Retina (tissue), 1 donor: ENCODE measurements at places on chromosomes 16 and 17.

GRCh38 chr17:48132385-48132784 is 24.8 kb downstream of the SNX11 start:
- DNase-seq = no peak

DNA sequence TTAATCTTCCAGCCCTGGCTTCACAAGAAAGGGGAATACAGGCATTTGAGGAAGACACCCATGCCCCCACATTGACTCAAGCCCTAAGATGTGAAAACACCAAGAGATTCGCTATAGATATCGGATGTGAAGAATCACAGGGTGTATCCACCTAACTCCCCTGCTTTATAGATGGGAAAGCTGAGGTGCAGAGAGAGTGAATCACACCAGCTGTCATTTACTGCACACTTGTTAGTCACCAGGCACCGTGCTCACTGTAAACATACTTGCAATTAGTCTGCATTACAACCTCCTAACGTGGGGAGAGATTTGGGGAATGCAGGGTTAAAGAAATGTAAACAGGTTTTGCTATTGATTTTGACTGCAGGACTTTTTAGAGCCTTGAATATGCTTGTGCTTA is 325.5 kb downstream of the C16orf95 start:
- DNase-seq = no peak

DNA sequence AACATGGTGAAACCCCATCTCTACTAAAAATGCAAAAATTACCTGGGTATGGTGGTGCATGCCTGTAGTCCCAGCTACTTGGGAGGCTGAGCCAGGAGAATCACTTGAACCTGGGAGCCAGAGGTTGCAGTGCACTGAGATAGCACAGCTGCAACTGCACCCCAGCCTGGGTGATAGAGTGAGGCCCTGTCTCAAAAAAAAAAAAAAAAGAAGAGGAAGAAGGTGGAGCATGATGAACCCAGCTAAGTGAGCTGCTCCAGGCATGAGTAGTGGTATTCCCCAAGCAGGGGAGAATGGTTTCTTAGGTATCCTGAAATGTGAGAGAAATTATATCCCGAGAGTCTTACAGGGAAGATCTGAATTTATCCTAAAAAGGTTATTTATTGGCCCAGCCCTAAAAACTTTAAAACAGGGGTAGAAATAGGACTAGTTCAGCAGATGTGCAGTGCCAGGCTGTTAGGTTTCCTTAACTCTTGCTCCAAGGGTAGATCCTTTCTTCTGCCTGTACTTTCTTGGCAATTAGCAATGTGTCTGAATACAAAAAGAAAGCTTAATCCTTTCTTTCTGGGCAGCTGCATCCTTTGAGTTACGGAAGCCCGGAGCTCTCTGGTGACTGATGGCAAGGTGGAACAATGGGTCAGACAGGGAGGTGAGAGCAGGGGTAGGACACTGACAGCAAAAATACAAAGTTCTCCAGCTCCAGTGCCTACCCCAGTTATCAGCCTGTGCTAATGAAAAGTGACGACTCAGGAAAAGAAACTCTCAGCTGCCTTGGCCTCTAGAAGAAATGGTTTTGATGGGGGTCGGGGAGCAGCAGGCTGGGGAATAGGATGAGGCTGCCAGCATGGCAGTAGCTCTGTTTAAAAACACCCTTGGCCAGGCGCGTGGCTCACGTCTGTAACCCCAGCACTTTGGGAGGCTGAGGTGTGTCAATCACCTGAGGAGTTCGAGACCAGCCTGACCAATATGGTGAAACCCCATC is 36.5 kb upstream of the TOB1 start:
- peak; percentile 53 for DNase-seq

- DNase-seq = no peak
These were observed 21.9 kb downstream of the GSG1L start for GRCh38 chr16:28041615-28042014.

DNA sequence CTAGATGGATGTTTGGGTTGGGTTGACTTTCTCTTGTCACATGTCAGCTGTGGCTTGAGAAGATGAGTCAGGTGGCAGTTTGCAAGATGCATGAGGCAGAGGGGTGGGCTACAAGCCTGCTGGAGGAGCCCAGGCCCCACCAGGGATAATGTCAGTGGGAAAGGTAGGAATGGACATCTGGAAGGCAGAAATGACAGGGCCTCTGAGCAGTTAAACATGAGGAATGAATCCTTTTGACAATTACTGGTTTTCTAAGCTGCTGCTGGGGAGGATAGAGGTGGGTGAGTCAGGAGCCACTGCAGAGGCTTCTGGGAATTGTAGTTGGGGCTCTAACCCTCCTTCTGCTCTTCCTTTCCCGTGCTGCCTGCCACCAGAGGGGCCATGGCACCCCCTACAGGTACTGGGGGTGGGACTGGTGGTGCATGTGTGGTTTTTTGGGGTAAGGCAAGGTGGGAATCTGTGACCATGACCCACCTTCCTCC is 15.7 kb downstream of the SLC52A1 start:
- DNase-seq = no peak

DNA sequence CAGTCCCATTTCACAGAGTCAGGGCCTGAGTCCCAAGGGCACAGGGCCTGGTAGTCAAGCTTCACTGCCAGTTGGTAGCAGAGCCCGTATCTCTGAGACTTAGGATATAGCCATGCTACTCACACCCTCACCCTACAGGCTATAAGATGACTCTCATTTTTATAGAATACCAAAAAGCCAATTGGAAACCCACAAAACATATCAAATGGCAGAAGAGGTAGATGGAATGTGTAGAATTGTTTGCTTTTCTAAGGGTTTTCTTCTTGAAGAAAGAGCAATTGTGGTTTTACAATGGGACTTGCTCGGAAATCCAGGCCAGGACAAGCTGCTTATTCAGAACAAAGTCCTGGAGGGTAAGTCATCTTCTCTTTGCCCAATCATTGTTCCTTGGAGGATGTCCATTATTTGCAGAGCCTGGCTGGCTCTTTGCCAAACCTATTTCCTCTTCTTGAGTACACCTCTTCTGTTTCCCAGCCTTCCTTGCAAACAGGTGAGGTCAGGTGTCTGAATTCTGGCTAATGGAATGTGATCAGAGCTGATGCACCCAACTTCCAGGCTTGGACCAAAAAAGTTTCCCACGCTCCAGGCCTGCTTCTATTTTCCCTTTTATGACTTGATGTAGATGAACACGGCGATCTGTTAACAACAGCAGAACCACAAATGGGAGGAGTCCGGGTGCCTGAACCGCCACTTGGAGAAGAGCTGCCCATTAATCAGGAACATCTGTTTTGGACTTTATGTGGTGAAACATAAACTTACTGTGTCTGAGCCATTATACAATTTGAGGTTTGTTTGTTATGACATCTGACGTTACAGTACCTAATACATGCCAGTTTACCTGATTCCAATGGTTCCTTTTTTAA is 16.9 kb upstream of the CCL22 start:
- no peak for DNase-seq

DNA sequence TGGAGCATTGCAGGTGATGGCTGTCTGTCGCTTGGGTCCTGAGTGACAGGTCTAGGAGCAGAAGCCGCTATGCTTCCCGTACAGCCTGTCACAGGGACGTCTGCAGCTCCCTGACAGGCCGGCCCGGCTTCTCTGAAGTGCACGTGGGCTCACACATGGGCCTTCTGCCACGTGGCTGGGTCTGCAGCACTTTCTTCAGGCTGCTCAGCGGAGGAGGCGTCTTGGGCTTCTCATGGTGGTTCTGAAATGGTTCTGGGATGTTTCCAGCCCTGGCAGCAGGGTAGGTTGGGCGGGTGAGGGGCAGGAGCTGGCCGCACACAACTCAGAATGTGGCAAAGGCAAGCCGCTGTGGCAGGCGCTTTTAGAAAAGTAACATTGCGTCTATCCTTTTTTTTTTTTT is 80.3 kb upstream of the ZNF750 start:
- DNase-seq = no peak

GRCh38 chr17:39487946-39488345 is 26.7 kb downstream of the CDK12 start:
- DNase-seq = no peak

DNA sequence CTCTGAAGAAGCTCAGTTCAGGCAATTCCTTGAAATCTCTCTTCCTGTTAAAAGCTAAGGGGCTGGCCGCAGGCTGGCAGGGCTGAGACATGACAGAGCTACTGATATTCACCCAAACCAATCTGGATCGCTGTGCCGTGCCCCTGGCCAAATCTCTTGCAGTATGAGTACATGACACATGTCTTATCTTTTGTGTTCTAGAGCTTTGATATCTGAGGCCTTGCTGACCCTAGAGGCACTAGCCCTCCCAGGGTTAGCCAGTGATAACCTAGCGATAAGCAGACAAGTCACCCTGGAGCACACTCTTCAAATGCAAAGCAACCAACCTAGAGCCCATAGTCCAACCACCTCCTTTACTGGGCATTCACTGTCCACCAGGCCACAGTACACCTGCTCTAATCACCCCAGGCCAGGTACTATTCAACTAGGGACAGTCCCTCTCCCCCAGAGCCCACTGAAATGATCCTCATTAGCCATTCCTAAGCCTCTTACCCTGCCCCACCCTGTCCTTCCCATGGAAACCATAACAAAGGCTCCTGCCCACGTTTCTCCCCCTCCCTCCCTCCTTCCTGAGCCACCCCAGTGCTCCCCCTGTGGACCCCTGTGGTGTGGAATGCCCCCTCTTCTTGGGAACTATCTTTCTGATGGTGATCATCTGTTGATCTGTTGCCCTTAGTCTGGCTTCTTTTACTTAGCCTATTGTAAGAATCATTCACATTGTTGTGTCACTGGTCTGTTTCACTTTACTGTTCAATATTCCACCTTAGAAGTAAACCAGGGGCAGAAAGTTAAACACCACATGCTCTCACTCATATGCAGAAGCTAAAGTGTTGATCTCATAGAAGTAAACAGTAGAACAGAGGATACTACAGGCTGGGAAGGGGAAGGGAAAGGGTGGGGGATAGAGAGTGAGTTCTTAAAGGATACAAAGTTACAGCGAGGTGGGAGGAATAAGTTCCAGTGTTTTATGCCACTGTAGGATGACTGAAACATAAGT is 52.5 kb downstream of the TEKT5 start:
- no peak for DNase-seq

- DNase-seq = no peak
These were observed 3.3 kb downstream of the HOXB2 start for GRCh38 chr17:48541577-48542113.

- DNase-seq = no peak
These were observed 11.3 kb downstream of the OSBPL7 start for GRCh38 chr17:47810200-47810821.

DNA sequence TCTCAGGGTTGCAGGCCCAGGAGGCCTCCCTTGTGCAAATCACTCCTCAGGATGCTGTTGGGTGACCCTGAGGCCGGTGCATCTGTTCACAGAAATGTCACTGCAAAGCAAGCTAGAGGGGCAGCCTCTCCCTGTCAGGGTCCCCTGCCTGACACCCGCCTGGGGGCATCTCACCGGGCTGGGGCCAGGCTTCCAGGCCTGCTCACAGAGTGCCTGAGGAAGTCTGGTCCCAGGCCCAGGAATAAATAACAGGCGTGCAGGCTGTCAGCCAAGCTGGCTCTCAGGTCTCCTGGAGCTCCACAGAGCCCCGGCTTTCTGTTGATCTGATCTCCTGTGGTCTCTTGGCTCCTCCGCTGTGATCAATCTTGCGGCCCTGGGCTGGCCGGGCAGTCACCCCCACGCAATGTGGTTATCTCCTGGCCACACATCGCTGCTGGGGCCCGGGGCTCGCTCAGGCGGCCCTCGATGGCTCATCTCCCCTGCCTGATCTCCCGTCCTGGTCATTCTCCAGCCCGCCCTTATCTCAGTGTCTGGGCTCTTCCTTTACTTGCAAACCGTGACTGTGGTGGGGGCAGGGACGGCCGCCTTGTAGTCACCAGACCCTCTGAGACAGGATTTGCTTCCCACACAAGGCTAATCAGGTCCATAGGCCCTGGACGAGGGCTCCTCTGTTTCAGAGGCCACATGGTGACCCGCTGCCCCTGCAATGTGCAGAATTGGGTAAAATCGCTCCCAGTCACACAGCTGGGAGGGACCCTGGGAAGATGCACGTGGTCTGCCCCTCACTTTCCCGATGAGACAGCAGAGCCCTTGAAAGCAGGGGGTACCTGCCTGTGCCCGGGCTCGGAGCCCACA is 231.2 kb upstream of the GSE1 start:
- peak; percentile 67 for DNase-seq

GRCh38 chr16:27430923-27431484 is 29.0 kb downstream of the IL21R start:
- DNase-seq = no peak

GRCh38 chr16:48087639-48088038 is 68.2 kb downstream of the ABCC12 start:
- DNase-seq = no peak

DNA sequence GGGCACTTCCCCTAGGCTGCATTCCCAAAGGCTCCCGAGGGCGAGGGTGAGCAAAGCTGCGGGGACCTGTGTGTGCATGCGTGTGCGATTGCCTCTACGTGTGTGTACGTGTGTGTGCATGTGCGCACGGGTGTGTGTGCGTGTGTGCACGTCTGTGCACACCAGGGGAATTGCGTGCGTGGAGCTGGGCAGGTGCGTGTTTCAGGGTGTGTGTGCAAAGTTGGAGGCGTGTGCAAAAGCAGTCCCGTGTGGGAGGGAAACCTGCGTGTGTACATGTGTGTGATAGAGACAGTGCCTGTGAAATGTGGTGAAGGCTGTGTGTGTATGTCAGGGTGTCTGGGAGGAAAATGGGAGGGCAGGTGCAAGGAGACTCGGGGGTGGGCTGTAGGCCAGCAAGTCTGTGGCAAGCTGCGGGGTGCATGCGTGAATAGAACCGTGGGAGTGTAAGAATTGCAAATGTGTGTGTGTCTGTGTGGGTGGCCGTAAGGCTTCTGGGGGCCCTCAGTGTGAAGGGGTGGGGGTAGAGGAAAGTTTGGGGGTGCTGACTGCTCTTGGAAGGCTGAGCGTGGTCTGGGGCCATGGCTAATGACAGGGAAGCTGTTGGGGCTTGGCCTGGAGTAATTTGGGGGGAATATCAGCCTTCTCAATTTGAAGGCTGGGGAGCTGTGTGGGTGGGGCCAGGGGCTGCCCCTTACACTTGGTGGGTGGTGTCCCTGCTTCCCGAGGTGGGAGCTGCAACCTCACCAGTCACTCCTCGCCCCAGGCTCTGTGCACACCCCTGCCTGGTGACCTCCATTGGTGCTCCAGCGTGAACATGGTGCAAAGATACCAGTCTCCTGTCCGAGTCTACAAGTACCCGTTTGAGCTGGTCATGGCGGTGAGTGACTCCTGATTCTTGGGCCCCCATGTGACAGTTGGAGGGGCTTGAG is 644 bp downstream of the SEC14L5 start:
- DNase-seq = no peak

GRCh38 chr17:6179017-6179416 is 108.8 kb downstream of the WSCD1 start:
- DNase-seq = no peak
